ENCODE measurements at places on chromosomes 13 and 19.

DNA sequence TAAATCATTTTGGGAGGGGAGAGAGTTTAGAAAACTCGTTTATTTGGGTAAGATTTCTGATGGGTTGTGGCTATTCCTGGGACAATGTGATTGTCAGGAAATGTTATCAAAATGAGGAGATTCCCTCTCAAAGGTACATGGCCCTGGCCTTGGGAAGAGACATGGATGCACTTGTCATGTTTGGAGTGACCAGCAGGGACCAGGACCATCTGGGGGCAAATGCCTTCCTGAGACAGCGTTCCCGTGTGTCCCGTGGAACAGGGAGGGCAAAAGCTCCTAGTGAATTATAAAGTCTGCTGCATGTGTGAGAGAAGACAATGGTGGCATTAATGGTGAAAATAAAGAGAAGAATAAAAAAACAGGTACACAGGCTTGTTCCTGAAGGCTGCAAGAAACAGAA is 317.3 kb downstream of the ZNF536 start:
- no peak for DNase-seq

- DNase-seq = no peak
These were observed 22.1 kb downstream of the TMTC4 start for GRCh38 chr13:100652510-100652909.

DNA sequence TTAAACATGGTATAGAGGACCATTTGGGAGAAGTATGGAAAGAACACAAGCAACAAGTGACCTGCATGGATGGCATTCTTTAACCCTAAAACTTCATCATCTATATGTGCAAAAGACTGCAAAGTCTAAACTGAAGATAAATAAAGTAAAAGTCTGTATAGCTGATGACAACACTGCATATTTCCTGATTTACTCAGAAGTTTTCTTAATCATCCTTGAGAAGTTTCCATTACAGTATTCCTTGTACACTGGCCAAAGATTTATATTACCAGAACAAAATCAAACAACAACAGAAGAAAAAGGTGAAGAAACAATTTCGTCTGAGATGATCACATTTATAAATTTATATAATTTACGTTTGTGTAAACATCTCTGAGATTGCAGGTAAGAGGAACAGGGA is 805.7 kb downstream of the PCDH9 start:
- no peak for DNase-seq

DNA sequence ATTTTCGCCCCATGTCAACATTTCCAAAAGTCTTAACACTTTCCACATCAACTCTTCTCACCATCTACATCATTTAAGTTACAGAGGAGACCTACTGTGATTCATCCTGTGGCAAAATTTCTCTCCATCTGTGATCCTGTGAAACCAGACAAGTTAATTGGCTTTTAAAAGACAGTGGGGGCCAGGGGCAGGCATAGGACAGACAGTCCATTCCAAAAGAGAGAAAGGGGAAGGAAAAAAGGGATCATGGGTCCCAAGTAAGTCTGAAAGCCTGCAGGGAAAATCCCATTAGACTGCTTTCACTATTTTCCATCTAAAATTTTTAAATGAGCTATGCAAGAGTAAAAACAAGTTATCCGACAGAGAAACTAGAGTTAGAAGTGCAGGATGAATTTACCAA is 121.0 kb downstream of the MRPL57 start:
- DNase-seq = no peak

GRCh38 chr13:40217675-40218074 is 448.8 kb downstream of the FOXO1 start:
- no peak for DNase-seq

DNA sequence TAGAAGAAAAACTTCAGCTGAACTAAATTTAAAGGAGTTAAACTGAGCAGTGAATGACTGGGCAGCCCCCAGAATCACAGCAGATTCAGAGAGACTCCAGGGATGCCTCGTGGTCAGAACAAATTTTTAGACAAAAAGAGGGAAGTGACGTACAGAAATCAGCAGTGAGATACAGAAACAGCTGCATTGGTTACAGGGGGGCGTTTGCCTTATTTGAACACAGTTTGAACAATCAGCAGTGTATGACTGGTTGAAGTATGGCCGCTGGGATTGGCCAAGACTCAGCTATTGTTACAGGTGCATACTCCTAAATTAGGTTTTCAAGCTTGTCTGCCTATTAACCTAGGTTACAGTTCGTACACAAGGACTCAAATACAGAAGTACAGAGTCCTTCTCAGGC is 2.2 kb upstream of the SPRYD7 start:
- no peak for DNase-seq

DNA sequence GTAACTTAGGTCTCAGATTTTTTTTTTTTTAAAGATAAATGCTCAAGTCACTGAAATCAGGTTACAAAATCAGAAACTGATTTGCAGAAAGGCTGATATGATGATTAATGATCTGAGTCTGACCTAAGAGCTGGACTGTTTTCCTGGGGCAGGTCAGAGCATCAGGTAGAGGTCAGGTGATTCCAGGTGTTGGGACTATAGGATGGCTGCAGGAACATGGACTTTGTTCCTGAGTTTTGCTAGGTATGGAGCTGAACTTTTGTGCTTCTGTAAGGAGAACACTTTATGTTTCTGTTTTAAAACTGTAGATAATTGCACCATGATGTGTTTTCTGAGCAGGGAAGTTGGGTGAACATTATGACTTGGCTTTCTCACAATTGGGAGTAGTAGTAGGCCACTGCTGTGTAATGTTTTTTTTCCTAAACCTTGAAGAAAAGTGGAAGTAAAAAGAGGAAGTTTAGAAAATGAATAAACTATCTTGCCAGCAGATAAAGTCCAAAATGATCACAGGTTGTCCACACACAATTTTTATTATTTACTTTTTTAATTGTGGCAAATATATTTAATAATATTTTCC is 297.2 kb downstream of the DCT start:
- DNase-seq = no peak

GRCh38 chr13:108249150-108249549 is 20.4 kb upstream of the TNFSF13B start:
- no peak for DNase-seq

GRCh38 chr13:106768991-106769390 is 201.1 kb upstream of the ARGLU1 start:
- DNase-seq = no peak

GRCh38 chr13:48579165-48579918 is 46.5 kb upstream of the RCBTB2 start:
- DNase-seq = no peak

DNA sequence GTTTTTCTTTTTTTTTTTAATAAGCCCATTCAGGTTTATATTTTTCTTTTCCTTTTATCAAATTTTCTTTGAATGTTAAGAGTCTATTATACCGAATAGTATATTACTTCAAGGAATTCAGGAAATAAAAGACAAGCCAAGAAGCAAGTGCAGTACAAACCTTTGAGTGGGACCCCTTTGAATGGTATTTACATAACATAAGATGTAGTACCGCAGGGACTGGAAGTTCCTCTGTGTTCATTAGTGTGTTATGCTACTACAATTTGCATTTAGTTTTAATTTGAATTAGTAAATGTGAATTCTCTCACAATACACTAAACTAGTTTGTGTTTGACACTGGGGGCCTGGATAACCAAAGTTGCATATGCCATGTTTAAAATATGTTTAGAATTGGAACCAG is 339.5 kb downstream of the DCT start:
- DNase-seq = no peak

GRCh38 chr19:7480222-7480969 is 8.4 kb downstream of the PEX11G start:
- DNase-seq = no peak

DNA sequence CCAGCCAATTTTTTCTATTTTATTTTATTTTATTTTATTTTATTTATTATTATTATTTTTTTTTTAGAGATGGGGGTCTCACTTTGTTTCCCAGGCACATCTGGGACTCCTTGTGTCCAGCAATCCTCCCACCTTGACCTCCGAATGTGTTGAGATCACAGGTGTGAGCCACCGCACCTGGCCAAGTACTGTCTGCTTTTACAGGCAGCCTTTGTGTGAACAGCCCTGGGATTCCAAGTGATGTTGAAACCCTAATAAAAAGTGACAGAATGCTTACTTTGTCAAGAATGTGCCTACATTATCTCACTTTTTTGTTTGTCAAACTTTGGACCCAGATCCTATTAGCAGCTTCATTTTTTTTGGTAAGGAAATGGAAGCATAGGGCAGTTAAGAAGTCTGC is 220.1 kb upstream of the EDNRB start:
- DNase-seq = no peak

DNA sequence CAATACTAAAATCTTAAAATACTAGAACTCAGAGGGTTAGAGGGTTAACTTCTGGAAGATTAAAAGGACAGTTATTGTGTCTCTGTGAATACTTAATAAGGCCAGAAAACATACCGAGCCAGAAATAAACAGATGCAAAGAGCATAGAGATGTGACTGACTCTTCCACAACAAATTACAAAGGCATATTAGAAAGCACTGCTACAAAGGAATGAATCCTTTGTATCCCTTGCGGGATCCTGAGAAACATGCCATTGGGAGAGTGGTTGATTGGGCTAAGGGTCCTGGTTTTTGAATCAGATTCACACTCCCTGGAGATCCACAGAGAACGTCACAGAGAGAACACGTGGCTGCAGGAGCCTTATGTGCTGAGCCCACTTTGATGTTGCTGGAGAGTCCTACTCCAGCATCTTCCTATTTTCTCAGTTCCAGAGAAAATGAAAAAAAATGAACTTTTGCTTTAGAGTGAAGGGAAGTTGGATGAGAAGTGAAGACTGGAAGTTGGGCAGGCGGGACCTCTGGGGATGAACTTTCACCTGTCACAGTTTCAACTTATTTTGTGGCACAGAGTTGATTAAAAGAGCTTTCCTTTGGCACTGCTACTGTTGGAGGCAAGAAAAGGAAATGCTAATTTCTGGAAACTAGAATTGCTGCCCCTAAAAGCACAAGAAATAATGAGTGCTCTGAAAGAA is 309.9 kb downstream of the DCT start:
- DNase-seq = no peak

GRCh38 chr19:36489920-36490415 is 607 bp upstream of the ZNF566 start:
- DNase-seq = peak; percentile 82

GRCh38 chr19:2798733-2799132 is 13.4 kb downstream of the THOP1 start:
- no peak for DNase-seq

GRCh38 chr19:2040647-2041432 is 10.2 kb downstream of the MKNK2 start:
- DNase-seq = no peak

GRCh38 chr13:98794498-98794897 is 42.0 kb upstream of the SLC15A1 start:
- DNase-seq = no peak

DNA sequence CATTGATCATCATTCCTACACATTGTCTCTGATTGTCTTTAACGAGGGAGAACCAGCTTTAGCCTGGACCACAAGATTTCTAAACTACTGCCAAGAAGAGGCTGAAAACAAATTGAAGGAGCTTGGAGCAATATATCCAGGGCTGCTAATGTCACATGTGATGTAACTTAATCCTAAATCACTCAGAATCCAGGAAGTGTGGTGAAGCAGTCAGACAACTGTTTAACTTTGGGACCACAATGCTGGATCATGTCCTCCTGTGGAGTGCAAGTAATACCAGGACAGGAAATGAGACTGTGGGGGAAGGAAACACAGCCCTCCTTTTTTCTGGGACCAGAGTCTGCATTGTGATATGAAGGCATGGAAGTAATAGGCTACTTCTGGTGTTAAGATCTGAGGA is 430.2 kb downstream of the KCTD12 start:
- DNase-seq = no peak

GRCh38 chr13:71417205-71417604 is 449.8 kb downstream of the DACH1 start:
- DNase-seq = no peak

DNA sequence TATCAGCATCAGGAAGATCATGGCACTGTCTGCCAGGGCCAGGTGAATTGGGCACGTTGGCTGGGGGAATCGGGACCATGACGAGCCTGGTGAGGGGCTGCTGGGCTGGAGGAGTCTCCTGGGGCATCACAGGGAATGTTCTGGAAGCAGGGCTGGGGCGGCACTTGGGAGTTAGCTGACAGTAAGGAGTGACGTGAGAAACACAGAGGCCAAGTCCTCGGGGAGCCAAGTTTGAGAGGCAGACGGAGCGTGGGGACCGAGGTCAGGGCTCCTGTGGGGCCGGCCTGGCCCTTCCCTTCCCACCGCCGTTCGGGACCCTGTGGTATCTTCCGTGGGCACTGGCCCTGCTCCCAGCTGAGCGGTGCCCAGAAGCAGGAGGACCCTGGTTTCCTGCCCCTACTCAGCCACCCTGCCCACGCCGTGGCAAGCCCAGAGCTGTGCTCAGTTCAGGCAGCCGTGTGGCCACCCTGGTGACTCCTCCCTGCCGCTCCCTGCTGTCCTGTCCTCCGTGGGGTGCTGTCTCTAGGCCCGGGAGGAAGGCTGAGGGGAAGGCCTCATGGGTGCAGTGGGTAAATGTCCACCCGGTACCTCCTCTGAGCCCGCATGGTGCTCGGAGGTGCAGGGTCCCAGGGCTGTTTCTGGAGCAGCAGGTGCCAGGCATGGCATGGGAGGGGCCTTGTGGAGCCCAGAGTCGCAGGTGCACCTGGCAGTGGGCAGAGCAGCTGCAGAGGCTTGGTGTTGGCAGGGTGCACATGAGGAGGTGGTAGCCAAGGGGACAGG is 25.2 kb downstream of the CRTC1 start:
- no peak for DNase-seq

- DNase-seq = no peak
These were observed 867.1 kb downstream of the UQCRFS1 start for GRCh38 chr19:28345811-28346210.

- no peak for DNase-seq
These were observed 256.6 kb downstream of the ABCC4 start for GRCh38 chr13:95044452-95045205.

DNA sequence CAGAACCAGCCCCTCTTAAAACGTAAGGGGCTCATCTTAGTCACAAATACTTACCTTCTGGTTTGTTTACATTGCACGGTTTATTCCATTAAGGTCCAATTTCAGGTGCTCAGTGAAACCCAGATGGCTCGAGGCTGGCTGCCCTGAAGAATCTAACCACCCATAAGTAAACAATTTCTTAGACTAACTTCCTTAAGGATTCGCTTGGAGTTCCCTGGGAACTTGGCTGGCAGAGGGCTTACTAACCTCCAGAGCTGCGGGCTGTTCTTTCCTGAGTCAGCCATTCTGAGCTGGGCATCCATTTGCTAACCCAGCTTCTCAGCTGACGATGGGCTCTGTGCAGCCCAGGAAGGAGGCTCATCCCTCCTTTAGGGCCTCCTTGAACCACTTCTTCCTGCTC is 262.1 kb downstream of the FGF9 start:
- no peak for DNase-seq

DNA sequence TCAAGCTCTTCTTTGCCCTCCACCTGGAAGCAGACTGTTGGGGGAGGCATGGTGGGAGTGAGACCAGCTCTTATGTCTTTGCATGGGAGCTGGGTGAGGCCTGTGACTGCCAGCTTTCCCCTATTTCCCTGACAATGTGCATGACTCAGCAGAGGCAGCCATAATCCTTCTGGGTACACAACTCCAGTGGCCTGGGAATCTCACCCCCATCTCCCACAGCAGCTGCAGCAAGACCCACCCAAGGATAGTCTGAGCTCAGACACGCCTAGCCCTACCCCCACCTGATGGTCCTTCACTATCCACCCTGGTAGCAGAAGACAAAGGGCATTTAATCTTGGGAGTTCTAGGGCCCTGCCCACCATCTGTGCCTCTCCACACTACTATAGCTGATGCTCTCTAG is 41.4 kb upstream of the FGF14 start:
- DNase-seq = no peak
